HEK293T (cell line): ENCODE measurements at places on chromosomes 1 and 21.
A peak's percentile ranks its signal among the peaks of the same experiment; 100 is the strongest.

- DNase-seq = no peak
These were observed 34.1 kb upstream of the ST6GALNAC5 start for GRCh38 chr1:76833151-76833550.

DNA sequence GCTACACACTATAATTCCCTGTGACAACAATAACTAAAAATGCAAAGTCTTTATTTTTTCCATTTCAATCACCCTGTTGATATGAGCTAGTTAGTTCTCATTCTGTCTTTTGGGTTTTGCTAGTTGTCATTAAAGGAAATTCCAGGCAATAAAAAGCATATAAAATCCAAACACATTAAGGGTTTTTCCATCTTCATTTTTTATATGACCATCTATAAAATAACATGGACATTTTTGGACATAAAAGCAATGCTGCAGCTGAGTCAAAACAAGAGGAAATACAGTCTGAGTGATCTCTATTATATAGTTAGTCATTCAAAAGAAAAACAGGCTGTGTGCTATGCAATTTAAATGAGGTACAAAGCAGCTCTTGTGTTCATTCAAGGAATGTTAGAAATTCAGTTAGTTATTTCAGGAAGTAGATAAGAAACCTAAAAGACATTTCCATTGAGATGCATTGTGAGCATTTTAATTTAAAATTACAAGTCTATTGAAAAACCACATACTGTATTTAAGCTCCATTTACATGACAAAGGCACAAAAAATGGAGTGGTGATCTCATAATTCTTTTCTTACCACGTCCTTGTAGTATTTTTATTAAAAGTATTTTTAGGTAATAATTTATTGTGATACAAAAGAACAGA is 67.3 kb upstream of the BCL10 start:
- DNase-seq = no peak

DNA sequence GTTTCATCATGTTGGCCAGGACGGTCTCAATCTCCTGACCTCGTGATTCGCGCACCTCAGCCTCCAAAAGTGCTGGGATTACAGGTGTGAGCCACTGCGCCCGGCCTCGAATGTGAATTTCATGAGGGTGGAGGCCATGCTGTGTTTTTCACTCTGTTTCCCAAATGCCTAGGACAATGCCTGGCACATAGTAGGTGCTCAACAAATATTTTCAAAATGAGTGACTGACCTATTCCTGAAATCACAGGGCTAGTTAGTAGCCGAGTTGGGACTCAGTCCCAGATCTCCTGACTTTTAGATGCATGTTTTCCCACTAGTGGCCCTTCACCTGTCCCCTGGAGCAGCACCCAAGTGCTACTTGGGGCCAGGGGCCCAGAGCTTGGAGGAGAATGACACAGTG is 6.4 kb upstream of the GPR37L1 start:
- DNase-seq = no peak

- DNase-seq = no peak
These were observed 1.9 kb upstream of the PTPRU start for GRCh38 chr1:29234471-29234870.

DNA sequence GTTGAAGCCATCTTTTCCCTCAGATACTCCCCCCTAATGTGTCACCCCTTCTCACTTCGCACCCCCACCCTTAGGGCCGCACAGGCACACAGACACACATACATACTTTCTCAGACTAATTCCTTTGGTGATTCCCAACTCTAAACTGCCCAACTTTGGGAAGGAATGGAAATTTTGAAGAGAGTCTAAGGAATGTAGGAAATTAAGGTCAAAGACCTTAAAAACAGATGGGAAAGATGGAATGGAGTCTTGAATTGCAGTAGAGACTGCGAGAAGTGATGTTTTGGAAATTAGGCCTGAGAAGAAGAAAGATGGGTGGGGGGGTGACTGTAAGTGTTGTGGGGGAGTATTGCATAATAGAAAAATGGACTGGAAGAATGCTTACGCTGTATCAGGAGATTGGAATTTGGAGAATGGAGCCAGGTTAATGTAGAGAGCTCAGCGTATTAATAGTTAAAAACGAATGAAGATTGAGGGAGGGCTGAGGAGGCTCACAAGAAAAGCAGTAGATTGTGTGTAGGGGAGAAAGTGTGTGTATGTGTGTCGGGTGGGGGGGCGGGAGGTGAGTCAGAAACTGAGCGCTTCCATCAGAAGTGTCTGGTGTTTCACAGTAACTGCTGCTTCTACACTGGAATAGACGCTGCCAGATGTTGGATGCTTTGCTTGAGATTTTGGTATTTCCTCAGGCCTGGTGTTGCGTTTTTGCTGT is 1.7 kb downstream of the PIP5K1A start:
- DNase-seq = no peak

DNA sequence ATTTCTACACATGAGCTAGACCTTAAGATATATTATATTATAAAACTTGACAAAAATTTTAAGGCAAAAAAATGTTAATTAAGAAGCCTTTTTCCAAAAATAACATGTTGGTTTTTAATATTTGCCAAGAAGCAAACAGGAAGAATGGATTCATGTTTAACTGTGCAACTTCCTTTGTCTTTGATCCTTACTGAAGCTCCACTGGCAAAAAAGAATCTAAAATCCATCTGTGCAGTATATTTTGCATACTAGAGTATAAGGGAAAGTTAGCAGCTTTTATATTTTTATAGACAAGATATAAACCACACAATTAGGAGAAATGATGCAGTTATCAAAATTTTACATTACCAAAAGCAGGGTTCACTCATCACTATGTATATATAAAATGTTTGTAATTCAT is 76.9 kb upstream of the RGS18 start:
- no peak for DNase-seq

- DNase-seq = no peak
These were observed 6.1 kb downstream of the ZNF692 start for GRCh38 chr1:248852481-248853405.

- no peak for DNase-seq
These were observed 56.7 kb downstream of the PLPP3 start for GRCh38 chr1:56522680-56523079.

DNA sequence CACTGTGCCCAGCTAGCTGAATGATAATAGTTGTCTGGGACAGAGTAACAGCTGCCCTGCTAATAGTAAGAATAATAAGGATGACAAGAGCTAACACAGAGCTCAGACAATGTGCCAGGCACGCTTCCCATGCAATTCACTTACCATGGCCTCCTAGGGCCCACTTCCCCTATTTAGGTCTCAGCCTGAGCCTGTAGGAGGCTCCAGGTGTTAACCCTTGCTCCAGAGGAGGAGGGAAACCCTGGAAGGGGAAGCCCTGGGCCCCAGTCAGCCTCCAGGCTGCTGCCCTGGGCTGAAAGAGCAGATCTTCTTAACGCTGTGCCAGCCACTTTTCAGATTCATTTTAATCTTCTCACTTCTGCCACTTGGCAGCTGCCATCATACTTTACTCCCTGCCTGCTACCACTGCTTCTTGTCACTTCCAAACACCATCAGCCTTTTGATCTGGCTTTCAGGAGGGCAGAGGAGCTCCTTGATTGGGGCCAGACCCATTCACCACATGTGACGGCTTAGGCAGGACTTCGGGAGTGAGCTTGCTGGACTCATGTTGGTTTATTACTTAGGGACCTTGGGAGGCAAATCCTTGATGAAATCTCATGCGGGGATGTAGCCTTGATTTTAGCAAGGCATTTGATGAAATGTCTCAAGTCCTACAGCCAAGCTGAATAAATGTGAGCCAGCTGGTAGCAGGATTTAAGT is 66.7 kb upstream of the PARP1 start:
- DNase-seq = no peak

DNA sequence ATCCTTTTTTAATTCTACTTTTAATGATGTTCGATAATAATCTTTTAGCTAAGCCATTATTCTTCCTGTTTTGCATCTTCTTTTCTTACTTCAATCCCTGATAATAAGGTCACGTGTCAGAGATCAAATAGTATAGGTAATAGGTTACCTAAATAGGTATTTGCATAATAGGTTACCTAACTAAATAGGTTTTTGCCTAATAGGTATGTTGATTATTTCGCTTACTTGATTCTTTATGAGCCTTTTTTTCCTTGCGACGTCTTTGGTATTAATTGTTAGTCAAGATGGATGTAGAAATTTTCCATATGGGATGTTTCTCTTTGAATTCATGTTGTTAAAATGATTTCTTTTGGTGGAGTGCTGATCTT is 2.5 kb downstream of the GGPS1 start:
- DNase-seq = no peak

DNA sequence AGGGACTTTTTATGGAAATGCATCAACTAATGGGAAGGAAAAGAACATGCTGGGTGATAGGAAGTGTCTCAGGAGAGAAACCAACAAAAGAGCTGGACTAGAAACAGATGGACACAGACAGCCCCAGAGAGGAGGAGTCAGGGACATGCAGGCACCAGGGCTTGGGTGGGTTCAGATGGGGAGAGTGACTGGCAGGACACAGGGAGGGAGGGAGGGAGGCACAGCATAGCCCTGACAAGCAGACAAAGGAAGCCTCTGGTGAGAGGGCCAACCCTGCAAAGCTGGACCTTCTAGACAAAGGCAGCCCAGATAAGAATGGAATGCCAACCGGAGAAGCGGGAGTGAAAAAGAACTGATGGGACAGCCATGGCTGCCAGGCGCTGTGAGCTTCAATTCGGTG is 568.8 kb downstream of the AJAP1 start:
- DNase-seq = no peak

DNA sequence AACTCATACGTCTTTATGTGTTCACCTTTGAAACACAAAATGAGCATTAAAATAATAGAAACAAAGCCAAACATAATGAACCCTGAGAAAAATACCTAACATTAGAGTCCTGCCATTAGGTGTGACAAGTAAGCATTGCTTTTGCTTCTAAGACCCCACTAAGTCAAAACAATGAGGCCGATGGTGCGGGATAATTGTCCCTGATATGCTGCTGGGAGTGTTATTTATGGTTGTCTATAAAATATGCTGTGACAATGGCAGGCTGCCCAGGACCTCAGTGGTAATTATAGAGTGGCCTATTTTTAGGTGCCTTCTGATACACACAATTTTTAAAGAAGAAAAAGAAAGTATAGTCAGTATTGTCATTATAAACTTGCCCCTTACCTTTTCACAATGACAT is 1423.1 kb downstream of the AMY1C start:
- DNase-seq = peak; percentile 37

- no peak for DNase-seq
These were observed 260.9 kb upstream of the DMRTA2 start for GRCh38 chr1:50684185-50684584.

DNA sequence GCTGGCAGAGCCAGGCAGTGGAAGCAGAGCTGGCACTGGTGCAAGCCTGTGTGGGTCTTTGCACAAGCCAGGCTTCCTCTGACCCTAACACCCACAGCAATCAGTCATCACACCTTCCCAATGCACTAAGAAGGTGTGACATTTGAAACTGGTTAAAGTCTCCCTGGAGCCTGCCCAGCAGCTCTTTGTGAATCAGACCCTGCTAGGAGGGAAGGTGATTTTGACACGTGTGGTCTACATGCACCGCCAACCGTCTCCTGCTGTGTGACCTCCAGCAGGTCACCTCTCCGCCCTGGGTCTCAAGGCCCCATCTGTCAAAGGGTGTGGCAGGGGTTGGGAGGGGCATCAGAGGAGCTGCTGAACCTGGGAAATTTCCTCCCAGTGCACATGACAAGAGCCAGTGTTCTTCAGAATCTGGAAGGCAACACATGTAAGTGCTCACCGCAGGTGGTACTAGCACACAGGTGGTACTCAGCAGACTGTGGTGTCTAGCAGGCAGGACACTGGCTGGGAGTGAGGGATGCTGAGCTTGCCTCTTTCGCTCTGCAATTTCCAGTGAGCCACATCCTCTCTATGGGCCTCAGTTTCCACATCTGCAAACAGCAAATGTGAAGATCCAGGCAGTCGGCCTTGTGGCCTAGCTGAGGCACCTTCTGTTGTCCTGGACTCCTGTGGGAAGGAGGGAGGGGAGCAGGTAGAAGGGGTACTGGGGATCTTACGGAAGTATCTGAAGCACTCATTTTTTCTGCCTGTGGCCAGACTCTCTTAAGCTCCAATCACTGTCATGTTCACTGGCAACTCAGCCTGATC is 123.2 kb downstream of the DMRTB1 start:
- no peak for DNase-seq

GRCh38 chr1:61605607-61606321 is 119.2 kb downstream of the TM2D1 start:
- DNase-seq = no peak

GRCh38 chr1:171298696-171299095 is 15.3 kb upstream of the FMO4 start:
- no peak for DNase-seq

GRCh38 chr1:99268021-99268420 is 3.7 kb downstream of the PLPPR4 start:
- DNase-seq = no peak

GRCh38 chr1:153470707-153471106 is 10.3 kb upstream of the S100A7 start:
- no peak for DNase-seq

DNA sequence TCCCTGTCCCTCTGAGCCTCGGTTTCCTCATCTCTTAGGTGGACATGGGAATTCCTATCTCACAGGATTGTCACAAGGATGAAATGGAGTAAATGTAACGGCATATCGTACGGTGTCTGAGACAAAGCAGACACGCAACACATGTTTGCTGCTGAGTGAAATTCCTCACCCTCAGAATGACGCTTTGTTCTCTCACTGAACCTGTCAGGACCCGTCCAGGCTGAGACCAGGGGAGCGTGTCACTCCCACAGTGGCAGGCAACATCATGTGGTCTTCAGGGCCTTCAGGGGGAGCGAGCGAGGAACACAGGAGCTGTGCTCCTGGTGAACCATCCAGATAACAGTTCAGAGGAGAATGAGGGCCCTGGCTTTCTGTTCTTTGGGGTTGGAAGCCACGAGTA is 74.2 kb downstream of the TOMM20 start:
- DNase-seq = no peak

GRCh38 chr1:25342846-25343245 is 4.7 kb downstream of the TMEM50A start:
- DNase-seq = no peak

- DNase-seq = no peak
These were observed 77.4 kb upstream of the BMP8A start for GRCh38 chr1:39413902-39414528.

DNA sequence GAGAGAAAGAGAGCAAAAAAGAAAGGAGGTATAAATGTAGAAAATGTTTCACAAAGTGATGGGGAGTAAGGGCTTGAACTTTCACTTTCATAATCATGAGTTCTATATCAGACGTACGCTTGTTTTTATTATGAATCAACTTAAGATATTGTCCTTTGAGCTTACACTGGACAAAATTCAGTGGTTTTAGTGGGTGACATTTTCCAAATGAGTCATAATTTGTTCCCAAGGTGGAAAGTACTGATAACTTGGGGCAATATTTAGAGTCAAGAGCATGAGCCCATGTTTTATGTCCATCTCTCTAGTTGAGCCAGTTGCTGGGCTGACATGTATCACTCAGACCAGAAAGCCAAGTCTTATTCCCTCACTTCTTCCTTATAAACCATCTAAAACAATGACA is 161.6 kb downstream of the CHRM3 start:
- no peak for DNase-seq
